ENCODE measurements at places on chromosomes 7 and 10. TPM values are rescaled to one million over a fixed set of nuclear protein-coding genes. Genes with fewer than 3 reads are reported as not detected.

GRCh38 chr10:72009425-72010081, 45.4 kb downstream of the CHST3 start:
- peaks cover 16% of the 10 kb centered on the region for H3K4me1 ChIP-seq
- H3K4me3 ChIP-seq, result no peak overlapping the region
- peak; percentile 94 for DNase-seq
- no peaks in the 10 kb centered on the region for H3K27me3 ChIP-seq

DNA sequence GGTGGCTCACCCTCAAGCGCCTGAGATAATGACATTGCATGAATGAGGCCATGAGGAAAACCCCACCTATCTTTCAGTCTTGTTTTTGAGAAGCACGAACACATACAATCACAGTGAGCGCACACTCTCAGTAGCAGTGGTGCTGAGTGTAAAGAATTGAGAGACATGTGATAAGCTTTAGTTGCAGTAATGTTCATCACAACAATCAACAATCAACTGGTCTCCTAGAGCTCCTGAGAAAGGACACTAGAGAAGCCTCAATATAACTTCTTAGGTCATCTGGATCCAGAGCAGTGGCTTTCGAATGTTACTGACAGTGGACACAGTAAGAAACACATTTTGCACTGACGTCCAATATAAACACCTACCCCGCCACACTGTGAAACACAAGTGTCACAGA, 12.8 kb downstream of the ERLIN1 start:
- no peak for DNase-seq
- H3K4me1 ChIP-seq, result no peaks in the 10 kb centered on the region
- H3K27me3 ChIP-seq, result no peaks in the 10 kb centered on the region

- DNase-seq, result peak; percentile 51
- no peaks in the 10 kb centered on the region for H3K36me3 ChIP-seq
- peaks cover 2% of the 10 kb centered on the region for H3K4me1 ChIP-seq
- peak overlapping the region; percentile 66 for H3K27ac ChIP-seq
Measured at GRCh38 chr10:4034907-4035598, 250.0 kb upstream of the KLF6 start.

GRCh38 chr10:3413937-3414666, 241.5 kb upstream of the PITRM1 start:
- H3K27ac ChIP-seq, result no peak overlapping the region
- no peaks in the 10 kb centered on the region for H3K27me3 ChIP-seq
- no peak for DNase-seq
- H3K4me3 ChIP-seq, result no peak overlapping the region

STEAP1B gene
- 10.3 TPM for total RNA-seq

All from fibroblast of lung (primary cell).